ENCODE measurements at places on chromosomes 3 and 15.

GRCh38 chr3:77786216-77786615 lies 746.3 kb downstream of the ROBO2 start:
- DNase-seq = no peak

- no peak for DNase-seq
These were observed 192.5 kb upstream of the TSC22D2 start for GRCh38 chr3:150215616-150216015.

DNA sequence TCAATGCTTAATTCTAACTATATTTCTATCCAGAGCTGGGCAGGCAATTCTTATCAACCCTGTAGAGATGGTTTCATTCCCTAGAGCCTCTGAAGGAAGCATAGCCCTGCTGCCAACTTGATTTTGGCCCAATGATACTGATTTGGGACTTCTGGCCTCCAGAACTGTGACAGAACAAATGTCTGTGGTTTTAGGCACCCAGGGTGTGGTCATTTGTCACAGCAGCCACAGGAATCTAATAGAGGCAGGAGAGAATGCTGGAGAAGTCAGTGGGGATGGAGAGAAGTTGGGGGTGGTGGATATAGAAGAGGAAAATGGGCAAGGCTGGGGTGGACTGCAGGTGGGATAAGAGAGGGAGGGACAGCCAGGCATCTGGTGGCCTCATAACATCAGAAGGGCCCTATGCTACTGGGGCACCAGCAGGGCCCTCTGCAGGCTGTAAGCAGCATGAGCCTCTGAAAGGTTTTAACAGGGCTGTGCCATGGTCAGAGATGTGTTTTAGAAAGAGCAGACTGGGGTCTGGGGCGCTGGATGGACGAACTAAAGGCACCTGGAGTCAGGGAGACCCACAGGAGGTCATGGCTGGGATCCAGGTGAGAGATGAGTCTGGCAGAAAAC lies 19.8 kb downstream of the MRPS11 start:
- DNase-seq = no peak

- no peak for DNase-seq
These were observed 25.6 kb upstream of the KBTBD12 start for GRCh38 chr3:127889461-127889863.

- DNase-seq = no peak
These were observed 99.9 kb upstream of the GAP43 start for GRCh38 chr3:115523458-115523857.

- DNase-seq = no peak
These were observed 7.8 kb upstream of the CTDSPL start for GRCh38 chr3:37853691-37854413.

- DNase-seq = no peak
These were observed 619 bp downstream of the ATXN7 start for GRCh38 chr3:63864008-63864964.

- no peak for DNase-seq
These were observed 30.3 kb downstream of the CDC25A start for GRCh38 chr3:48157950-48158376.

DNA sequence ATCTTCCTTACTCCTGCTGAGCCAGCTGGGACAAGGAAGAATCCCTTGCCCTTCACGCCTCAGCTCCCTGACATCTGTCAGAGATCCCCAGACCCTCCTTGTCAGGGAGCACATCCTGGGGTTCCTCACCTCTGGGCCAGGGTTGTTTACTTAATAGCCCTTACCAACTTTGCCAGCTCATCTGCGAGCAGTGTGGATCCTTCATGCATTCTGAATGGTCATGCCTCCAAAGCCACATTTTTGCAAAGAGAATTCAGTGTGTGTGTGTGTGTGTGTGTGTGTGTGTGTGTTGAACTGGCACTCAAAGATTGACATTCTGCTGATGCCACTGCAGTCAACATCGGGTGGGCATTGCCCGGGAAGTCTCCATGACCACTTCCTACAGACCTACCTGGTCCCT lies 112.6 kb downstream of the SLC49A4 start:
- DNase-seq = no peak

GRCh38 chr3:42014458-42014920 lies 52.6 kb upstream of the ULK4 start:
- no peak for DNase-seq

DNA sequence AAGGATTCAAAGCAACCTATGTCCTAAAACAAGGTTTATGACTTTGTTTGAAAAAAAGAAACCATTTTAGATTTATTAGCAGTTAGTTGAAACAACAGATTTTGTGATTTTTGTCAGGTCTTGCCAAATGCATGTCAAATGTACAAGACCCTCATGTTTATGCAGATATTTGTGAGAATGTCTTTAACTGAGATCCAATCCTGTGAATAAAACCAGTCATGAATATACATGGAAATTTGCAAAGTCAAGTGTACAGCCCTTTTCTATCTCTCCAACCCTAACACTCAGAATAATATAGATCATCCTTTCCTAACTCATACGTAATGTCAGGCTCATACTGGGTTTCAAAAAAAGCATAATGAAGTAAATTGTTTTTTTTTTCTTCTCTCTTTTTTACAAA lies 76.4 kb downstream of the DUT start:
- no peak for DNase-seq

- no peak for DNase-seq
These were observed 289.6 kb downstream of the UACA start for GRCh38 chr15:70473581-70474370.

DNA sequence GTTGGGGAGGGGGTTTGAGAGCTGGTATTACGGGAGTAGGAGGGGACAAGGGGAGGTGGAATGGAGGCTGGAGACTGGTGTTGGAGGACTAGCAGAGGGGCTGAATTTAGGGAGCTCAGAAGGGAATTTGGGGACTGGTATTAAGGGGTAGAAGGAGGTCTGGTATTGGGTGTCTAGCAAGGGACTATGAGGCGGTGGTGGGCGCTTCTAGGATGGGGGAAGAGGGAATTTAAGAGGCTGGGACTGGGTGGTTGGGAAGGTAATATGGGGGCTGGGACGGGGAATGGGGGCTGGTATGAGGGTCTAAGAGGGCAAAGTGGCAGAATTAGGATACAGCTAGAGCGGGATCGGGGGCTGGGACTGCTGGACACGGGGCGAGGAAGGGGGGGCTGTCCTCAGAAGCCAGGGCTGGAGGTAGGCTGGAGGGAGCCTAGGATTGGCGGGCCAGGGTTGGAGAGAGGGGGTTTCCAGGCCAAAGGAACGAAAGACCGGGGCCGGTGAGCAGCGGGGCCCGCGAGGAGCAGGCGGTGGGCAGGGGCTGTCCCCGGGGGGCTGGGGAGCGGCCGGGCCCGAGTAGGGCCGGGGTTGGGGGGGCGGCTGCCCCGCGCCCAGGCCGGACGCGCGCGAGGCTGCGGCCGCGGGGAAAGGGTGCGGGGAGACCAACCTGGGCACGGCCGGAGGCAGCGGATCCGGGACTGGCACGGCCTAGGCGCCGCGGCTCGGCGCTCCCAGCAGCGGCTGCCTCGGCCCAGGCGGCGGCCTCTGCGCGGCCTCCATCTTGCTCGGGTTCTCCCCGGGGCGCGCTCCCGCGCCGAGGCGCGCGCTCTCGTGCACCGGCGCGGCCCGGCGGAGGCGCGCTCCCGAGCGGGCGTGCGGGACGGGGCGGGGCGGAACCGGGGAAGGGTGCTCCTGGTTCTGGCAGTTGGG lies at the start of gene LHFPL4:
Gene LHFPL4, minus strand, starts transcription at position 802 of the 927 bp plus-strand sequence. CDS start 1,143 bp downstream, outside the sequence.
- no peak for DNase-seq

DNA sequence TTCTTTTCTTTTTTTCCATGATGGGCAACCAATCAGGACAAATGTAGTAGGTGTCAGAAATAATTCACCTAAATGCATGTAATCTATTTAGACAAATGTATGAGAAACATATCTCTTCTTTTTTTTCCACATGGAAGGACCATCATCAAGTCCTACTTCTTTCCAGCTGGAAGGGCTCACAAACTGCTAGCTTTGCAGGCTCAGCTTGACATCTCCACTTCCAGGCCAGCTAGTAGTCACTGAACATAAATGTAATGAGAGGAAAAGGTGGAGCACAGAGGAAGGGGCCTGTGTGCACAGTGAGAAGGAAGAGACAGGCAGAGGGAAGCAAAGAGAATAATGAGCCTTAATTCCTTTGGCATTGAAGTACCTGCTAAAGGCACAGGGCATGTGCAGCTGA lies 504.9 kb downstream of the MCTP2 start:
- no peak for DNase-seq

- no peak for DNase-seq
These were observed 4.0 kb downstream of the HES1 start for GRCh38 chr3:194139814-194140391.

GRCh38 chr3:95311272-95311671 lies 1248.4 kb downstream of the NSUN3 start:
- no peak for DNase-seq

DNA sequence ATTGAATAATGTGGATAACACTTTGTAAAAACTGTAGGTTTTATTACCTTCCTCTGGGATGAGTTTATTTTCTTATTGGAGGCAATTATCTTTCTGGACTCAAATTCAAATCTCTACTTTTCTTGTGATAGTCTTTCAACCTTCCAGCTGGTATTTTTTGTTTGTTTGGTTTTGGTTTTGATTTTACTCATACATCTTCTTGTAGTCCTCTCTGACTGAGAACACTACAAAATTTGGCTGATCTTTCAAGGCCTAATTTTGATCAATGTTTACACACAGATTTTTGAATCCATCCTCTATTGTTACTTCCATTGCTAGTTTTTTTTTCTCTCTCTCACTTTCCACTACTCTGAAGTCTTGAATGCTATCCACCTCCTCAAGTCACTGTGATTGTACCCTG lies 303.8 kb upstream of the NECTIN3 start:
- DNase-seq = no peak

DNA sequence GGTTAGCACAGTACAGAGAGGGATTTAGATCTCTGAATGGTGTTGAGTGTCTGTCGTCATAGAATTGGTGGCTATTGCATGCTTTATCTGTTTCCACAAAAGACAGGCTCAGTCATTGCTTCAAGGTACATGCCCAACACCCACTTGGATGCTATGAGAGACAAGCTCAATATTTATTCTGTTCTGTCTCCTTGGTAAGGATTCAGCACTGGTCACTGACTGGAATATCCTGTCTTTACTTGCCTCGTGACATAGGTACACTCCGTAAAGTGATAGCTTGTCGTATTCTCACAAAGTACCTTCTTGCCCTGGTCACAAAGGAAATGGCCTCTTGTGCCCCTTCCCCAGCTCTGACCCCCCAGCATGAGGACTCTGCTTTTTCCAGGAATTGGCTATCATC lies 72.8 kb upstream of the CTNNB1 start:
- no peak for DNase-seq

- DNase-seq = no peak
These were observed 101.7 kb upstream of the UBP1 start for GRCh38 chr3:33541918-33542317.

DNA sequence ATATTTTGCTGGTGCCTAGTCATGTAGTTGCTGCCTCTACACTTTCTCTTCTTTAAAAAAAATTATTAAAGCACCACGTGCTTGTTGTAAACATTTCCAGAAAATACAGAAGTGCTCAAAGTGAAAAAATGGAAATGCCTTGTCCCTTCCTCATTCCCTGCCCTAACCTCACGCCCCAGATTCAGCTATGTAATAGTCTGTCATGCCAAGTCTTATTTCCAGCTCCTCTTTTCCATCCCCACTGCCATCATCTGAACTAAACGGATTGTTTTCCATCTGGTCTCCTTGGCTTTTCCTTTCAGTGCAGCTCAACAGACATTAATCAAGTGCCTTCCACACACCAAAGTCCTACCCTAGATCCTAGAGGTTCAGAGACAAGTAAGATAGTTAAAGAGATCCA lies 15.5 kb downstream of the ZNF774 start:
- no peak for DNase-seq

- DNase-seq = no peak
These were observed 268.5 kb downstream of the PTPRG start for GRCh38 chr3:61829722-61830350.

GRCh38 chr15:28888302-28888894 lies 2.6 kb downstream of the APBA2 start:
- DNase-seq = no peak

- no peak for DNase-seq
These were observed 39.8 kb downstream of the CD200R1L start for GRCh38 chr3:112806903-112807302.

- no peak for DNase-seq
These were observed 97.1 kb downstream of the TMEM108 start for GRCh38 chr3:133135306-133135705.

- DNase-seq = no peak
These were observed 110.7 kb downstream of the LRRC49 start for GRCh38 chr15:71003319-71003718.

- DNase-seq = no peak
These were observed 454.4 kb upstream of the RASGRP1 start for GRCh38 chr15:39018966-39019365.

- DNase-seq = no peak
These were observed 2.7 kb downstream of the BNIP2 start for GRCh38 chr15:59686389-59686788.

GRCh38 chr3:194730365-194730764 lies 44.7 kb downstream of the FAM43A start:
- no peak for DNase-seq

DNA sequence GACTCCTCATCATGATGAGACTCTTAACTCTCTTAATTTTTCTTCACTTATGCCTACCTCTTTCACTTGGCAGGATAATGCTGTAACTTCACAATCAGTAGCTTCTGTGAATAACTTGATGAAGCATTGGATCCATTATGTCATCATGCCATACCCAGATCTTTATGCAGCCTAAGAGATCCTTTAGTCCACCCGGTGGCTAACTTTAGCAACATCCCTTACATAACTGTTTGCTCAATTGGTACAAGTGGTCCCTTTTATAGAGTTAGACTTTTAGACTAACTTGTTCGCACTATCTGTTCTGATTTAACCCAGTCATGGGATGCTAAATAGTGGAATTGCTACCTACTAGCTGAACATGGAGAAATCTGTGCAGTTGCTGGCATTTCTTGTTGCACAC lies 184.5 kb downstream of the USP13 start:
- DNase-seq = no peak

GRCh38 chr3:36476286-36476942 lies 96.1 kb downstream of the STAC start:
- no peak for DNase-seq

- DNase-seq = no peak
These were observed 405.5 kb upstream of the CNTN4 start for GRCh38 chr3:1693145-1693544.

- DNase-seq = no peak
These were observed 951 bp downstream of the FOXL2 start for GRCh38 chr3:138945709-138946662.

DNA sequence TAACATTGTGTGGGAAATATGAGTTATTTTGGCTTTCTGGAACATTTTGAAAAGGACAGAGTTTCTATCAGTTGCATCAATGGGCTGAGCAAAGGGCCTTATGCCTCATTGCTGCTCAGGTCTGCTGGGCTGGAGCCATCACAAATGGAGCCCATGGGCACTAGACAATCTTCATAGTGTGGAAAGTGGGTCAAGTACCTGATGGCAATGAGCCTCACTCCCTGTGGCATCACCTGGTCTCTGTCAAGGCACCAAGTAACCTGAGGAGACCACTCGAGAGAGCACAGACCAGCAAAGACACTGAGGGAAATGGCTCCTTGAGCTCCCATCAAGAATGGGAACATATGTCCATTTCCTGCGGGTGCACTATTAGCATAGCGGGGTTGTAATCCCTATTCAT lies 96.7 kb upstream of the PPP2R3A start:
- DNase-seq = no peak

- DNase-seq = no peak
These were observed 167.0 kb upstream of the ANKRD28 start for GRCh38 chr3:15964605-15965442.
